ENCODE measurements at places on chromosomes 1 and 21. TPM values are rescaled to one million over a fixed set of nuclear protein-coding genes. Genes with fewer than 3 reads are reported as not detected.

DNA sequence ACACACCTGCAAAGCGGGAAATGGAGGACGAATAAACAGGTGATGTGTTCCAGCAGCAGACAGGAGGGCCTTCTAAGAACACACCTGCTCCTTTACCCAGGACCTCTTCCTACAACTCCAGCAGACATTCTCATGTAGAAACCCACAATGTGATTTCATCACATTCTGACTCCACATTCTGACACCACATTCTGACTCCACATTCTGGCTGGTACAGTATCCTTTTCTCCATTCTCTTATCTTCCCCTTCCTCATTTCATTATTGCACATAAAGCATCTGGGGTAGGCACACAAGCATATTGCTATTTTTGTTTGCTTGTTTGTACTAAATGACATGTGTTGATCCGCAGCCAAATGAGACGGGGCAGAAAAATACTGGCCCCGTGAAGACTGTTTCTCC lies 3.6 kb upstream of the ZNF124 start:
- no peak overlapping the region for H3K27ac ChIP-seq
- no peaks in the 10 kb centered on the region for H3K4me1 ChIP-seq
- no peaks in the 10 kb centered on the region for H3K27me3 ChIP-seq
- no peaks in the 10 kb centered on the region for H3K36me3 ChIP-seq

DNA sequence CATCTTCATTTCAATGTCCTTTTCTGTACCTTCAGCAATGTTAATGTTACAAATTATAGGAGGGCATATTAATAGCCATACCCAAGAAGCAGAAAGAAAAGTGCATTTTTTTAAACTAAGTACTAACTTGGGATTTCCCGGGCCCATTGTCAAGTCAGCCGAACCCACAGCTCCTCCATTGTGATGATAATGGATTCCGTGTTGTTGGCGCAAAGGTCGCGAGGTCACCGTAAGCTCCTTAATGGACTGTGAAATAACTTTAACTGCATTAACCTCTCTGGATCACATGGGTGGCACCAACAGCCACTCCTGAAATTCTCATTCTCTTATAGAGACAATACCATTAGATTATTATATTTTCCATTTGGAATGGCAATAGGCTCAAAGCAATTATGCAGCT lies 250.6 kb upstream of the RRP15 start:
- no peaks in the 10 kb centered on the region for H3K27me3 ChIP-seq
- no peaks in the 10 kb centered on the region for H3K36me3 ChIP-seq
- no peaks in the 10 kb centered on the region for H3K4me1 ChIP-seq
- no peak overlapping the region for H3K4me3 ChIP-seq

GRCh38 chr1:25695771-25696311 lies 79.2 kb downstream of the MAN1C1 start:
- H3K27me3 ChIP-seq: no peaks in the 10 kb centered on the region
- peak overlapping the region; percentile 78 for H3K27ac ChIP-seq
- peaks cover 10% of the 10 kb centered on the region for H3K4me1 ChIP-seq
- DNase-seq: peak; percentile 79
- no peak overlapping the region for H3K4me3 ChIP-seq

The HFM1 gene
- 0.32 TPM for total RNA-seq

The TRIM58 gene
- total RNA-seq: 0.53 TPM

The DTL gene
- total RNA-seq: not detected

DNA sequence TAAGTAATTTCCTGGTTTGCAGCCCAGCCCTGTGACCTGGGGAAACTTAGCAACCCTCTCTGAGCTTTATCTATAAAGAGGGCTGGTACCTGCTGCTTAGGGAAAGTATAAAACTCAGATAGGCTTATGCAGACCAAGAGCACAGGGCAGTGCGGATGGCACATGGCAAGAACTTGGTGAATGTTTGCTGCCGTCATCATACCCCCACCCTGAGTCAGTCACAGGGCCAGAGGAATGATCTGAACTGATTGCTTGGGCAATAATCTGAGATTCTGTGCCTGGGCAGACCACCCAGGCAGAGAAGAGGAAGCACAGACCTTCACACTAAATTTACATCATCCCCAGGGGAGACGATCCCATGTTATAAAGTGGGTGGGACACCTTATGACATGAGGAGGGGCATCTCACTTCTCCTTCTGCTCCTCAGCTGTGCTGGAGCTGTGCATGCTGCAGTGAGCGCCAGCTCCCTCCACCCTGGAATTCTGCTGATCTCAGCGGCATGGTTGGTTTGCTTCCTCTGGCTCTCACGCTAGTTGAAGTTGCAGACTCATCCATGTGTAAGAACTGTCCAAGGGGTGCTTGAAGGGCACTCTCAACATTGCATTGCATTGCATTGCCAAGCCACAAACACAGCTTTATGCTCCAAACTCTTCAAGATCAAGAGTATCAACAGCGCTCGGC lies 197.1 kb downstream of the AJAP1 start:
- no peak overlapping the region for H3K27ac ChIP-seq
- no peaks in the 10 kb centered on the region for H3K4me1 ChIP-seq
- no peak for DNase-seq
- no peak overlapping the region for H3K4me3 ChIP-seq
- H3K27me3 ChIP-seq: no peaks in the 10 kb centered on the region

DNA sequence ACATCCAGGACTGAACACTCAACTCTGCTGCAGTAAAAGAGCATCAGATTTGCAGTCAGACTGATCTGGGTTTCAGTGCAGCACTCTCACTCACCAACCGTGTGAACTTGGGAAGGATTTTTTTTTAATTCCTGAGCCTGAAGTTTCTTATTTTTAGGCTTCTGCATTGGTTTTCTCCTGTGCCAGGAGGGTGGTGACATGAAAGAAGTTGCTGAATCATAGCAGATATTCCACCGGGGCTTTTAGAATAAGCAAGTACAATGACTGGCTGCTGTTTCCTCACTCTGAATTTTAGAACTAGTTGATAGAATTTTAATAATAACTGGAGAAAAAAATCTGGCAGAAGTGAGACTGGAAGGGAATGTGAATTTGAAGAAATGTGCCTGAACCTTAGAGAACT lies 11.6 kb downstream of the ADAM30 start:
- DNase-seq: no peak
- H3K36me3 ChIP-seq: no peaks in the 10 kb centered on the region
- H3K4me3 ChIP-seq: no peak overlapping the region

DNA sequence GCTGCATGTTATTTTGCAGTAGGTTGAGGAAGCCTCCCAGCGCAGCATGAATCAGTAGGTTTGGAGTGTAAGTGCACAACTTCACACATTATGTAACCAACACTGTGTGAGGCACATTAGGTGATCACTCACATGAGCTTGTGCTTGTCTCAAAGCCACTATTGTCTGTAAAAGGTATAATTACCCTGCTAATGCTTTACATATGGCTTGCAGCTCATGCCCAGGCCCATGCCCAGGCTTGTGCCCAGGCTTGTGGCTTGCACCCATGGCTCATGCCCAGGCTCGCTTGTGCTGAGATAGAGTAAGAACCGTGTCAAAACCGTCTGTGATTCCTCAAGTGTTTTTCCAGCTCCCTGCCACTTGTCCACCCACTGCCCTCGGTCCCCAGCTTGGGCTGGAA lies 596.3 kb downstream of the LTN1 start:
- no peaks in the 10 kb centered on the region for H3K27me3 ChIP-seq
- H3K36me3 ChIP-seq: no peaks in the 10 kb centered on the region
- no peak overlapping the region for H3K4me3 ChIP-seq
- H3K27ac ChIP-seq: no peak overlapping the region

GRCh38 chr1:73167009-73167657 lies 884.8 kb upstream of the NEGR1 start:
- no peak overlapping the region for H3K4me3 ChIP-seq
- no peak for DNase-seq
- H3K36me3 ChIP-seq: no peaks in the 10 kb centered on the region
- no peak overlapping the region for H3K27ac ChIP-seq

The FCER1G gene
- total RNA-seq: 69.9 TPM

The PTPRU gene
- total RNA-seq: 32.7 TPM

DNA sequence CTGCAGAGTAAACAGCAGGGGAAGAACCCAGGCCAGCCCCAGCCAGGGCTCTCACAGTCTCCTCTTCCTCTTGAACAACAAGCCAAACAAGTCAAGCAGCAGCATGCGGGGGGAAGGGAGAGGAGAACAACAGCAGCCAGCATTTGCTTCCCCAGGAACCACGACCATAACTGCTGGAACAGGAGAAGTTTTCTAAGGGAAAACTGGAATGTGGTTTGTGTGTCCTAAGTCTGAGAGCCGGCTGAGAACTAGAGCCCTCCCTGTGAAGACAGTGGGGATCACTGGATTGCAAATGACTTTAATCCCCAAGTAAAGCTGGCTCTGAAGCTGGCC lies 48.2 kb downstream of the COQ8A start:
- H3K27me3 ChIP-seq: no peaks in the 10 kb centered on the region
- H3K4me1 ChIP-seq: peaks cover 15% of the 10 kb centered on the region
- H3K36me3 ChIP-seq: peaks cover 42% of the 10 kb centered on the region

GRCh38 chr1:70431317-70431716 lies 20.2 kb downstream of the CTH start:
- peaks cover 47% of the 10 kb centered on the region for H3K36me3 ChIP-seq
- DNase-seq: no peak
- no peak overlapping the region for H3K27ac ChIP-seq
- no peaks in the 10 kb centered on the region for H3K4me1 ChIP-seq
- H3K4me3 ChIP-seq: no peak overlapping the region

- H3K27me3 ChIP-seq: no peaks in the 10 kb centered on the region
- DNase-seq: no peak
- no peak overlapping the region for H3K4me3 ChIP-seq
- H3K4me1 ChIP-seq: no peaks in the 10 kb centered on the region
- H3K27ac ChIP-seq: no peak overlapping the region
Measured at GRCh38 chr21:29194342-29194741, 63.9 kb downstream of the MAP3K7CL start.

GRCh38 chr1:199859491-199859933 lies 168.0 kb upstream of the NR5A2 start:
- no peaks in the 10 kb centered on the region for H3K4me1 ChIP-seq
- H3K4me3 ChIP-seq: no peak overlapping the region
- H3K27ac ChIP-seq: no peak overlapping the region
- DNase-seq: no peak

DNA sequence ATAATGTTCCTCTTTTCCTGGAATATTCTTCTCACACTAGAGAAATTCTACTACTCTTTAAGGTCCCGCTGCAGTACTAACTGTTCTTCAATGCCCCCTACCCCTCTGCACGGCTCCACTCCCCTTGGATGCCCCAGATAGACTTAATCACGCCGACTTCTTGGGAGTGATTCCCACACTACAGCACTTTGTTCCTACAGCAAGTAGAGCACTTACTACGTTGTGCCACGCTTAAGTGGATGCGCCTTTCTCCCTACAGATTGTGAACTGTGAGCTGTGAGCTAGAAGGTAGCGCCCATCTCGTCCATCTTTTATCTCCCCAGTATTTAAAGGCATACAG lies 2.2 kb downstream of the ZNF436 start:
- peak overlapping the region; percentile 98 for H3K27ac ChIP-seq
- H3K36me3 ChIP-seq: peaks cover 15% of the 10 kb centered on the region
- H3K4me1 ChIP-seq: peaks cover 9% of the 10 kb centered on the region
- peak overlapping the region; percentile 78 for H3K4me3 ChIP-seq

GRCh38 chr1:4483021-4483625 lies 171.3 kb upstream of the AJAP1 start:
- H3K4me3 ChIP-seq: no peak overlapping the region
- no peak overlapping the region for H3K27ac ChIP-seq
- H3K27me3 ChIP-seq: no peaks in the 10 kb centered on the region

DNA sequence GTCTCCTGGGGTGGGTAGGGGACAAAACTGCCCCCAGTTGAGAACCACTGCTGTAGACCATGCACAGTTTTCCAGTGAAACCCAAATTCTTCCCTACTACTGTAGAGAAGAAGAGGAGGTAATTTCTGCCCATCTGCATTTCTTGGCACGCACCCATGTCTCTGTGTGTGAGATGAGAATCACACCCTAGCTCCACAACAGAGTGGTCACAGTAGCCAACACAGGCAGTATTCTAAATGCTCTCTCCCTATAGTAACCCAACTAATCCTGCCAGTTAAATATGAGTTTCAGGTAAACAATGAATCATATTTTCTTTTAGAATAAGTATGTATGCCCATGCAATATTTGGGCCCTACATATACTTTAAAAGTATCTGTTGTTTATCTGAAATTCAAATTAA lies 1.2 kb upstream of the CAPN2 start:
- H3K4me1 ChIP-seq: peaks cover 49% of the 10 kb centered on the region
- no peak overlapping the region for H3K4me3 ChIP-seq
- H3K27ac ChIP-seq: peak overlapping the region; percentile 35
- DNase-seq: no peak
- no peaks in the 10 kb centered on the region for H3K36me3 ChIP-seq
- no peaks in the 10 kb centered on the region for H3K27me3 ChIP-seq

DNA sequence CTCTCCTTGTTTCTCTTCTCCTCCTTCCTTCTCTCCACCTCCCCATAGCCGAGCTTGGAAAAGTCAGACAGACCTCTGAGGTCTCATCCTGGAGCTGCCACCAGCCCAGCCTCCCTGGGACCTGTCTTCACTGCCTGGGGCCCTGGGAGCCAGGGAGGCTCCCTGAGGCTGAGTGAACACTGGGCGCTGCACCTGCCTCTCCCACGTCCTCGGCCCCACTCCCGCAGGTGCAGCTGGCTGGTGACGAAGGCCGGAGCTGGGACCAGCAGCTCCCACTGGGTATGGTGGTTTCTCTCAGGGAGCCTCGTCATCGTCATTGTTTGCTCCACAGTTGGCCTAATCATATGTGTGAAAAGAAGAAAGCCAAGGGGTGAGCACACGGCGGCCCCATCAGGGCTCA lies 5.3 kb downstream of the TNFRSF14 start:
- no peaks in the 10 kb centered on the region for H3K27me3 ChIP-seq
- peaks cover 8% of the 10 kb centered on the region for H3K4me1 ChIP-seq
- H3K36me3 ChIP-seq: peaks cover 10% of the 10 kb centered on the region
- no peak overlapping the region for H3K27ac ChIP-seq
- no peak for DNase-seq

DNA sequence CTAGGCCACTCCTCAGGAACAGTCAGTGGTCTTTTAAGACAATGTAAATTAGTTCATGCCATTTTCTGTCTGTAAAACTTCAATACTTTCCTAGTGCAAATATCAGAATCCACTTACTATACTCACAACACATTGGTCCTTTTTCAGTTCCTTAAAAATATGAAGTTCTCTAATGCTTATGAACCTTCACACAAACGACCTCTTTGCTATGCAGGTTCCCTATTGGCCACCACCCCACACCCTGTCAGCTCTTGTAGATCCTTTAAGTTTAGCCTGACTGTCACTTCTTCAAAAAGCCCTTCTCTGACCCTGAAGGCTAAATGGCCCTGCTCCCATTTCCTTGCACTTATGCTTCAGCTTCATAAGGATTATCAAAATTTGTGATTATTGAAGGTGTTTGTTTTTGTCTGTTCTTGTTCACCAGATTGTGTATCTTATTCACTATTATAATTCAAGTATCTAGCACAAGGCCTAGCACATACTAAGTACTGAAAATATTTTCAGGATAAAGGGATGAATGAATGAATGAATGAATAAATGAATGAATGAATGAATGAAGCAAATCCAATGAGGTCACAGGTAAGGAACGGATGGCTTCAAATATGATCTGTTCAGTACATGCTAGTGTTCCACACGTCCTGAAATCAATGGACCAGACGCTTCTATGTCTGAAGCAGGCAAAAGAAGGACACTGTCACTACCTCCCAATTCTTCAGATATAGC lies 373.9 kb downstream of the VAV3 start:
- H3K4me3 ChIP-seq: no peak overlapping the region
- no peaks in the 10 kb centered on the region for H3K36me3 ChIP-seq
- no peak overlapping the region for H3K27ac ChIP-seq
- no peaks in the 10 kb centered on the region for H3K4me1 ChIP-seq
- H3K27me3 ChIP-seq: no peaks in the 10 kb centered on the region

- H3K4me1 ChIP-seq: no peaks in the 10 kb centered on the region
- no peak for DNase-seq
- no peaks in the 10 kb centered on the region for H3K36me3 ChIP-seq
Measured at GRCh38 chr21:18138507-18138906, 106.1 kb upstream of the CHODL start.

GRCh38 chr1:53183095-53183990 lies 13.3 kb upstream of the CPT2 start:
- DNase-seq: no peak
- H3K4me1 ChIP-seq: no peaks in the 10 kb centered on the region
- H3K4me3 ChIP-seq: no peak overlapping the region
- H3K36me3 ChIP-seq: no peaks in the 10 kb centered on the region
- peak overlapping the region; percentile 4 for H3K27ac ChIP-seq

All from ascending aorta (tissue), 2 donors.